ENCODE measurements at places on chromosomes 11 and 22.

DNA sequence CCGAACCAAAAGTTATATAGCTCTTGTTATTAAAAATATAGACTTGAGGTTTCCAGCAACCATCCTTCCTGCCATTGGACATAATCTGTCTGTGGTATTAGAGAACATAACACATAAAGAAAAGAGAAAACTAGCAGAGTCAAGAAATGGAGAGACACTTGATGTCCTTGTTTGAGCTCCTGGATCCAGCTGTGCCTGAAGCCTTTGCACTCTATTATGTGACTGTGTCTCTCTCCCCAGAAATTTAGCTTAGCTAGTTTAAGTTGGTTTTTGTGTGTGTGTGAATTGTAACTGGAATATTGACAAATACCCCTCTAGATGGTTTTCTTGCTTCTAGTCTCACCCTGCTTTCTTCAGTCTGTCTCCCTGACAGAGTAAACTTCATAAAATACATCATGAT is 61.6 kb downstream of the SC5D start:
- no peak for DNase-seq

DNA sequence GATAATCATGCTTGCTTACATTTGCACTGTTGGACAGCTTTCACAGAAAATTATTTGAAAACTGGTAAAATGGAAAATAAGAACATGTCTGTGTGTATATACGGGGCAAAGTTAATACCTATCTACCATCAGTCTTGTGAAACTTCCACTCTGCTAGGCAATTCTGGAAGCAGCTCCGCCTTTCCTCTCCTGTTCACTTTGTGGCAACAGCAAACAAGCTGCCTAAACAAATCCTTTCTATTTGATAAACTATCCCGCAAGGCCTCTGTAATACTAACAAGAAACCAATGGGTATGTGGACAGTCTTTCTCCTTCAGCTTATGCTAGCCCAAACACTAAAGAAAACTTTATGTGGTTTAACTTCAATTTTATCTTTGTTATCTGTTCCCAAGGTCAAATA is 39.2 kb upstream of the RAPSN start:
- DNase-seq: no peak

GRCh38 chr11:133366147-133366546 is 166.2 kb downstream of the OPCML start:
- no peak for DNase-seq

DNA sequence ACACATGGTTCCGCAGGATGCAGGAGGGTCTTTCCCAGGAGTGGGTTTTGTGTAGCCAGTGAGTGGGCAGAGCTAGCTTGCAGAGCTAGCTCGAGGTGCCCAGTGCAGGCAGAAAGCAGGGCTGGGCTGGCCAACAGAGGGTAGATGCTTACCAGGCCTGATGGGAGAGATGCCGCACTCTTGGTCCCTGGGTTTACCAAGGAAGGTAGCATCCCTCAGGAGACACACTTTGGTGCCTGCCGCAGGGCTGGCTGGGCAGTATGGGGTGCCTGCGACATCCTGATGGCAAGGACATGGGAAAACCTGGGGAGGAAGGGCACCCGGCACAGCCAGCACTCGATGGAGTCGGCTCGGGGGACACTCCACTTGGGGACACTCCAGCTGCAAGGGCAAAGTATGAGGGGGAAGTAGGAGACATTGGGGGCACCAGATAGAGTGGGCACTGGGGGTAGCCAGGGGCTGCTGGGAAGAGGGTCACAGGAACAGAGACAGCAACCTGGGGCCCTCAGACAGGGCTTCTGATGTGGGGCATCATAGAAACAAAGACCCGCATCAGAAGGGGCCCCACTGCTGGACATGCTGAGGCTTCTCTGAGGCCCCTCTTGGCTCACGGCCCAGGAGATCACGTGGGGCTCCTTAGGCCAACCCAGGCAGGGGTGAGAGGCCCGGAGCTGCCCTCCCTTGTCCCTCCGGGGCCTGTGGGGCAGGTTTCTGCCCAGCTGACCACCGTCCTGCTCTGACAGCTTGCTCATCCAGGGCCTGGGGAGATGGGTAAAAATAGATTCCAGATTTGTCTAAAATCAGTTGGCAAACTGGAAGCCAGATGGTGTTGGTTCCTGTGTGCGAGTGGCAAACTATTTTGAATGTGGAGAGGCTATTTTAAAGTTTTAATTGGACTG is 89.8 kb downstream of the MORC2 start:
- DNase-seq: no peak

DNA sequence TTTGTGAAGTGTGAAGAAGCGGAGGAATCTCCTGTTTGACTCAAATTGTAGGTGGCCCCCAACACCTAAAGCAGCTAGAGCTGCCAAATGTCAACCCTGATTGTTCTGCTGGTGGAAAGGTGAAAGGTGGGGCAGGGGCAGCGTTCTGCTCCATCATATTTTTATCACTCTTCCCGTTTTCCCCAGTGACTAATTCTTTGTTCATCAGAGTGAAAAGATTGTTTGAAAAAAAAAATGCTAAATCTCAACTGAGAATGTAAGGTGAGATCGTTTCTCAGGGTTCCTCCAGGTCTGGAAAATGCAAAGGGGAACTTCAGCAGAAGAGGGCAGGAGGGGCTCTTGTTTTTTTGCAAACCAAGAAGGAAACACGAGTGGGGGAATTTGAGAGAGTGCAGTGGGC is 137.7 kb downstream of the MN1 start:
- DNase-seq: no peak

- DNase-seq: no peak
Measured at GRCh38 chr11:32916361-32916760, 23.8 kb downstream of the QSER1 start.

DNA sequence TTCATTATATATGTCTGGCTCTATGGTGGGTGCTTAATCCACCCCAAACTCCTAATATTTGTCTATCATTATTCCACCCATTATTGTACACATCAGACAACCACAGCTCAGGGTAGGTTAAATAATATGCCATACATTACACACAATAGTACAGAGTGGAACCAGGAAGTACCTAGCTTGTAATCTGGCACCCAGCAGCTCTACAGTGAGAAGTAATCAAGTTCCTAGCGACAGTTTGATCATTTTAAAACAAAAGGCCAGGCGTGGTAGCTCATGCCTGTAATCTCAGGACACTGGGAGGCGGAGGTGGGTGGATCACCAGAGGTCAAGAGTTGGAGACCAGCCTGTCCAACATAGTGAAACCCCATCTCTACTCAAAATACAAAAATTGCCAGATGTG is 141.0 kb downstream of the LARGE1 start:
- DNase-seq: no peak

DNA sequence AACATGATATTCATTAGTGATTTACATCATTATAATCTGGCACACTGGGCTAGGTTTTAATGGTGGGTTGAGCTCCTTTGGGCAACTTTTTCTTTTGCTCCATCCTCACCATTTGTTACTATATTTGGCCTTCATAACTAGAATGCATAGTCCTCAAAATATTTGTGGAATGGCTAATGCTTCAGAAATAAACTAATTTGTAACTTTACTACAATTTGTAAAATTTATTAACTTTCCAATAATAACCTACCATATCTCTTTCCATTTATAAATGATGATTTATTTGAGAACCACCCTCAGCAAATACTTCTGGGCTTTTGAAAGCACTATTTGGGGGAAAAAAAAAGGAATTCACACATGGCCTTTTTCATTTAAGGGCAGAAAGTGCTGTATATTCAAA is 79.7 kb downstream of the LARGE2 start:
- DNase-seq: no peak

- no peak for DNase-seq
Measured at GRCh38 chr22:36493690-36494110, 12.3 kb upstream of the TXN2 start.

- DNase-seq: no peak
Measured at GRCh38 chr22:39374191-39374590, 24.4 kb downstream of the SYNGR1 start.

- DNase-seq: peak; percentile 80
Measured at GRCh38 chr22:43088984-43089717, at the start of gene TTLL1. Gene TTLL1, minus strand, starts transcription at chr22:43089391. Its CDS starts 13,805 bp downstream, at chr22:43075586.

DNA sequence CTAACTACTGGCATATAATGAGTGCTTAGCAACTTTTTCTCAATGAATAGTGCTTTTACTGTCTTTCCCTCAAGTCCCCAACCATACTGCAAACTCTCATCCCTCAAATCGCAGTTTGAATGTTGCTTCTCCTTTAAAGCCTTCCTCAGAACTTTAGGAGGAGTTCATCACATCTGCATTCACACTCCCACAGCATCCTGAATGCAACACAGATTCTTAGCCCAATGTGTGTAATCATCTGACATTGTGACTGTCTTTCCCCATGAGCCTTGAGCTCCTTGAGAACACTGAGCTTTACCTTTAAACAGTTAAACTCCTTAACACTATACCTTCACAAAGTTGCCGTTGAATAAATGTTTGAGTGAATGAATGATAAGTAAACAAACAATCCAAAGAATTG is 81.7 kb upstream of the FAM181B start:
- no peak for DNase-seq

DNA sequence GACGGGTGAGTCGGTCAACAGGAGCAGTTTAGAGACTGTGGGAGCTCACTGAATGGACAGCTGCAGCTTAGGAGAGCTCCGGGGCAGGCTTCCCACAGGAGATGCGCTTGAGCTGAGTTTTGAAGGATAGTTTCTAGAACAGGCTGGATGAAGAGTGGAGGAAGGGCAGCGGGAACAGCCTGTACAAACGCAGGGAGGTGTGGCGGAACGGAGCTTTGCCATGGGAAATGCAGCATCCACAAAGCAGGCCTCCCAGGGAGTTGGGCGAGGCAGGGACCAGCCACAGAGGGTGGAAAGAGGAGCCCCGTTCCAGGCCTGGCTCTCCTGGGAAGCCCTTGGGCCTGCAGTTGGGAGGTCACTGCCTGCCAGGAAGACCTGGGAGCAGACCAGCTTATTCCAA is 26.8 kb upstream of the TEF start:
- DNase-seq: no peak
